Activated CD8-positive, alpha-beta T cell treated with anti-CD3 and anti-CD28 coated beads for 36 hours (primary cell): ENCODE measurements at places on chromosomes 13 and 19. TPM values are rescaled to one million over a fixed set of nuclear protein-coding genes. Genes with fewer than 3 reads are reported as not detected.

Gene SACS
- total RNA-seq = 39.2 TPM

Gene CD177
- not detected for total RNA-seq

GRCh38 chr13:41505209-41505835 is 48.0 kb downstream of the RGCC start:
- DNase-seq = no peak

DNA sequence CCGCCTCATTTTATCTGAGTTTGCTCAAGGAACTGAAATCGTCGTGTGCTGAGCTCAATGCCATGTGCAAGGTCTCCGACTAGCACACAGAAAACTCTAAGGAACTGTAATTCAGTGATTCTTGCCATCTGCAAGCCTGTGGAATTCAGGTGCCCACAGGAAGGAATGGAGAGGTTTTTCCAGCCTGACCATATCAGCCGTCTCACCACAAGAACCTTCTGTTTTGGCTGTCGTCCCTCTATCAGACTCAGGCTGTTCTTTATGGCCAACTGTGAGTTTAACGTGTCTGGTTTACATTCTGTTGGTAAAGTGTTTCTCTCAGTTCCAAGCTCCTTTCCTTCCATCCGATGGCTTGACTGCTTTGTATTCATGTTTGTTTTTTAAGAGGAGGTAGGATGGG is 293.5 kb downstream of the SPRY2 start:
- DNase-seq = no peak

DNA sequence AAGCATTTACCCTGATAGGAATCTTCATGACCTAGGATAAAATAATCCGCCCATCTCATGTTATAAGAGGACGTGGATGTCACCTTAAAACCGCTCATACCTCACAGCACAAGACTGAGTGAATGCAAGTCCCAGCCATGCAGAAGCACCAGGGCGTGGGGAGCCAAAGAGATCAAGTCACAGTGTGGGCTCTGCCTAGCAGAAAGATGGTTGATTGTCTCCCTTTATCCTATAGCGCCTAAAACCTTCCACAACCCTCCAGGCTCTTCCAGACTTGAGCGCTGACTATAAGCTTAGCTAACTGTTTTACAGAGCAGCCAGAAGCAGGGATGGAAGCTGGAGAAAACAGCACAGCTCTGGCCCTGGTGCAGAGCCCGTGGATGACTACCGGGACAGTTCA is 6.8 kb upstream of the ANKRD10 start:
- DNase-seq = no peak

DNA sequence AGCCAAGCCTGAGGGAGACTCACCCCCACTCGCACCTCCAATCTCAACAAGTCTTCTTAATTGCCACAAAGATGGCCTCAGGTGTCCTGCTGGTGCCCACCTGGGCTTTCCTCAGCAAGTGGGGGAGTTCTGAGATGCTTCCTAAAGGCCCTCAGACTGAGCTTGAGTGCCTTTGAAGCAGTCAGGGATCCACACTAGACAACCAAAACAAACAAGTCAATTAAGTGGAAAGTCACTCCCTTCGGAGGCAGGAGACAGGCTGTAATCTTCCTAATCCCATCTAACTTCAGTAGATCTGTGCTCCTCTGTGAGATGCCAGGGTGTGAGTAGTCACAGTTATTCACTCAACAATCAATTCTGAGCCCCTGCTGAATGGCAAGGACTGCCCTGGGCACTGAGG is 68.3 kb upstream of the SERP2 start:
- DNase-seq = no peak

- no peak for DNase-seq
Measured at GRCh38 chr13:98350746-98351330, 173.8 kb upstream of the RNF113B start.

DNA sequence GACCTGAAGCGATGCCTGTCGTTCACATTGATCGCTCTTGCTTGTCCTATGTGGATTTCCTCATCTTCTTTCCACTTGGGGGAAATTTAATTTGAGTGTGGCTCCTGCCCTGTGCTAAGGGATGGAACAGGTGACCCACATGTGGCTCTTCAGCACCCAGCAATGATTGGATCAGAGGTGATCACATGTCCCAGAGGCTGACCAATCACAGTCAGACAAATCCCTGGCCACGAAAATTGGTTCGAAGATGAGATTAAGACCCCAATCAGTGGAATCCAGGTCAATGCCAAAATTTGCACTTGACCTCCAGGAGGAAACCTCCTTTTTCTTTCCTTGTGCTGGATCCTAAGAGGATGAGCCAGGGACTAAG is 23.7 kb downstream of the AMER2 start:
- no peak for DNase-seq

DNA sequence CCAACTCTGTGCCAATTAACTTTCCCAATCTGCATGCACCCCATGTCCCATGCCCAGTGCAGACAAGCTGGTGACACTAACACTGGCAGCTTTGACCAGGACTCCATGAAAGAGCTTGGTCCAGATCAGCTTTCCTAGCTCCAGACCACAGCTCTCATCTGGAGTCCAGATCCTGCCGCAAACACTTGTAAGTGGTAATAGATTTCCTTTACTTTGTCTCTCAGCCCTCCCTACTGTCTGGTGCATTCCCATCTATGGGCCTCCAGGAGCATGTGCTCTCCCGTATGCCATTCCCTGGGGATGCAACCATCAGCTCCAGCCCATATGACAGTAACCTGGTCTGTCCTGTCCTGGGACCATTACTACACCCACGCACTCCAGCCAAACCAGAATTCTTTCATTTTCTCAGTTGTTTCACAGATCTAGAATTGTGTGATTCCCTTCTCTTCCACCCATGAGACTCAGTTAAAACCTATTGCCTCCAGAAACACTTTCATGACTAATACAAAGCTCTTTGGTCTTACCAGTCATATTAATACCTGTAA is 4.9 kb upstream of the STARD13 start:
- no peak for DNase-seq

DNA sequence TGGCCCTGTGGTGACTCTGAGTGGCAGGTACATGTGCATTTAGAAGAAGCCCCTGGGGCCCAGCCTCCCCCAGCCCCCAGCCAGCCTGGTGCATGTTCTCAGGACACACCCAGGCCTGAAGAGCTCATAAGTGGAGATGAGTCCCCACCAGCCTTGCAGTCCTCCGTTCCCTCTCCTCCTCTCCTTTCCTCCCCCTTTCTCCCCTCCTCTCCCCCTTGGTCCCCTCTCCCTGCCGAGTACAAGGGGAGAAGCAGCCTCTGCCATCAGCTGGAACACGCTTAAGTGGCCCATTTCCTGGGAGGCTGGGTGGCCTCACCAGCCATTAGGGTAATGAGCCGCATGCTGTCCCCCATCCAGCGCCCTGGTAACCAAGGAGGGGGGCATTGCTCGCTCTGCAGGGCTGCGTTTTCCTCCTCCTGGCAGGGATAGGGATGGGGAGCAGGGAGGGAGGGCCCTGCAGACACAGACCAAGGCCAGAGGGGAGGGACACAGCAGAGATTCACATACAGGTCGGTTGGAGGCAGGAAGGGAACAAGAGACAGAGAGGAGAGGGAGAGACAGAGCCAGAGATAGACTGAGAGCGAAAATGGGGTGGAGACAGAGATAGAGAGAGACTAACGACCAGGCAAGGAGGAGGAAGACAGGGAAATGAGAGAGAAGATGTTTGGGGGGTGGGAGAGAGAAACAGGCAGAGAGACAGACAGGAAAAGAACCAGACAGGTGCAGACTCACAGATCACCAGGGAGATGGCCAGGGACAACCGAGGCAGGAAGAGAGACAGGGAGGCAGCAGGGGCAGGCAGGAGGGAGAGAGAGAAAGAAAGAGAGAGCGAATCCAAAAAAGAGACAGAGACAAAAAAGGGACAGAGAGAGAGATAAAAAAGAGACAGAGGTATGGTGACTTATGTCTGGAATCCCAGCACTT is 19.3 kb upstream of the DPP9 start:
- DNase-seq = no peak

DNA sequence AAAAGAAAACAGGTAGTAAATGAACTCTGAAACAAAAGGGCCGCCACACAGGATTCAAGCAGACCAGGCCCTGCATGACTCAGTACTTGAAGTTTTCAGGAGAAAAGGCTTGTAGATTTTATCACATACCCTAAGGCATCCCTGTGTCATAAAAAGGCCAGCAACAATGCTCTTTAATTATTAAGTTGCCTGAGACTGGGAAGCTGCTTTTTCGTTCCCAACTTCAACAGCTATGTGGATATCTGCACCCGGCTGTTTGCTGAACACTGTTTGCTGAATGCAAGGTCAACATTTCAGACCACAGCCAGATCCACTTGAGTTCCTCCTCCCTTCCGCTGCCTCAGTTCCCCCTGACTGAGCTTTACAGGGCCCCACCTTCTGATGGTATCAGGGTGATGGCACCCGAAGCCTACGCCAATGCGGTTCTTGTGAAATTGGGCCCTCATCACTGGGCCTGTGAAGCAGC is 6.1 kb upstream of the ECH1 start:
- no peak for DNase-seq

GRCh38 chr19:13033819-13034611 is 38.7 kb downstream of the NFIX start:
- DNase-seq = peak; percentile 77

- DNase-seq = no peak
Measured at GRCh38 chr19:41988947-41989346, 5.1 kb downstream of the ATP1A3 start.

DNA sequence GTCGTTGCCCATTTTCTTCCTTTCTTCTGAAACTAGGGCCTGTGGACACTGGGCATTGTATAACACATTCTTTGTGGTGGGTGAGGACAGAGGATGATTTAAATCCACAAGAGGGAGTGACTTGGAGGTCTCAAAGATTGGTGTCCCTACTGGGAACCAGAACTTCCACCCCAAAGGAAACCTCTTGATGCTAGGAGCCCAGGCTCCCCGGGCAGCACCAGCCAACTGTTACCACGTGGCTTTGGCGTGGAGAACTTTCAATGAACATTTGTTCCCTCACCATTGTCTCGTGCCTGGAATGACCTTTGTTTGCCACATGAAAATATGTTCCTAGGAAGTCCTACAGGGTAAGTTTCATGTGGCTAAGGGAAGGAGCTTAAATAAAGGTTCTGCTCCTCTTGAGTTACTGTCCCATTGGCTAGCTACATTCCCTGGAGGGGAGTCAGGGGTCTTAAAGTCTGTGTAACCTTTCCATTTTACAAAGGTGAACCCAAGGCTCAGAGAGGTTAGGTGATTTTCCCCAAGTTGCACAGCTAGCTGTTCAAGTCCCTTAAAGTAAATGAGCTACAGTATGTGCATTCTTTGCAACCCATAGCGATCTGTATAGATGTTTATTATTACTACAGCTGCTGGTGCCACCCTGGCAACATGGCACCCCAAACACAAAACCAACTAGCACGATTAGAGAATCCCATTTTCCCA is 5.0 kb upstream of the CDX2 start:
- no peak for DNase-seq

- DNase-seq = no peak
Measured at GRCh38 chr19:44822177-44822576, 13.3 kb downstream of the BCAM start.
